ENCODE measurements at places on chromosomes 7 and 10.

DNA sequence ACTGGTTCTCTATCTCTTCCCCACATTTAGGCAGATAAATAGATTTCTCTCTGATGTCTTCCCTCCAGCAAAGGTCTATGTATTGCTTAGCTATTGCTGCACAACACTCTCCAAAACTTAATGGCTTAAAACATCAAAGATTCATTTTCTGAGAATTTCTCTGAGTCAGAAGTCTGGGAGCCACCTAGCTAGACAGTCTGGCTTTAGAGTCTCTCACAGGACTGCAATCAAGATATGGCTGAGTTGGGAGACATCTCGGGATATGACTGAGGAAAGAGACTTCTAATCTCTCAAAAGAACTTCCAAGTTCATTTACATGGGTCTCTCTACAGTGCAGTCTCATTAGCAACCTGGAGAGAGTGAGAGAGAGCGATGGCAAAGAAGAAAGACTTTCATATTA, 553.6 kb upstream of the GHITM start:
- no peaks in the 10 kb centered on the region for H3K27me3 ChIP-seq
- H3K27ac ChIP-seq = no peak overlapping the region
- peak; percentile 2 for DNase-seq
- H3K4me3 ChIP-seq = no peak overlapping the region
- H3K4me1 ChIP-seq = peaks cover 2% of the 10 kb centered on the region
- no peaks in the 10 kb centered on the region for H3K36me3 ChIP-seq

GRCh38 chr7:44368885-44369284, 43.5 kb upstream of the CAMK2B start:
- no peak overlapping the region for H3K4me3 ChIP-seq
- H3K36me3 ChIP-seq = no peaks in the 10 kb centered on the region
- H3K27me3 ChIP-seq = no peaks in the 10 kb centered on the region
- no peak overlapping the region for H3K27ac ChIP-seq
- no peak for DNase-seq

DNA sequence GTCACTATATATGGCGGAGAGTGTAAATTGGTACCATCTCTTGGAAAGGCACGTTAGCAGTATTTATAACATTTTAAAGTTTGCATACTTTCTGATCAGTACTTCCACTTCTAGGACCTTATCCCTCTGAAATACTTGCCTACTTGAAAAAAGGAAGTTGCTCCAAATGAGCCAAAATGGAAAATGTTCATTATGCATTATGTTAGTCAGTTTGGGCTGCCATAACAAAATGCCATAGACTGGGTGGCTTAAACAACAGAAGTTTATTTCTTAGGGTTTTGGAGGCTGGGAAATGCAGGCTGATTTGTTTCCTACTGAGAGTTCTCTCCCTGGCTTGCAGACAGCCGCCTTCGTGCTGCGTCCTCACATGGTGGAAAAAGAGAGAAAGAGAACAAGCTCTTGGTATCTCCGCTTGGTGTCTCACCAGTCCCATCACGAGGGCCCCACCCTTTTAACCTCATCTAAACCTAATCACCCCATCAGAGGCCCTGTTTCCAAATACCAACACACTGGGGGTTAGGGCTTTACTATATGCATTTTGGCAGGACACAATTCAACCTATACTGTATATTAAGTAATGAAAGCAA, 6.9 kb downstream of the SNX10 start:
- no peaks in the 10 kb centered on the region for H3K27me3 ChIP-seq
- H3K27ac ChIP-seq = no peak overlapping the region
- DNase-seq = no peak
- no peak overlapping the region for H3K4me3 ChIP-seq

DNA sequence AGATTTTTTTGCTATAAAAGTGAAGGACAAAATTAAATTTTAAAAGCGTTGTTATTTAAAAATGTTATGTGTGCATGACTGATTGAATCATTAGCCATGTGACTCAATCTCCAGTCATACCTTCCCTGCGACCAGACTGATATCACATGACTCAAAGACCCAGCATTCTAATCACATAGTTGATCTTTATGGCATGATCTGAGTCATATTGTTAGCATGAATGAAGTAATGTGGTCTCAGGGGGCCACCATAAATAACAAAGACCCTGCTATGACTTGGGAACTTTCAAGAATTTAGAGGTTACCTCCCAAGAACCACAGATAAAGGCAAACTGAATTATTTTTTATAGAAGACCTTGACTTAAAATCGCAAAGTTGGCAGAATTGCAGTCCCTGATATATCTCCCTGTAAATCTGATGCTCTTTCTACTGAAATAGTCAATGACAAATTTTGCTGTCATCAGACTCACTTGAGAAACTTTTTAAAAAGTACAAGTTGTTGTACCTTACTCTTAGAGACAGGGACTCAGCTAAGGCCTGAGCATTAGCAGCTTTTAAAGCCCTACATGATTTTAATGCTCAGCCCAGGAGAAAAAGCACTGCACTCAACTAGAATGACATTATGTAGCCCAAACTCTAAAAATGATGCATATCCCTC, 717.3 kb downstream of the XPNPEP1 start:
- H3K4me3 ChIP-seq = no peak overlapping the region
- no peaks in the 10 kb centered on the region for H3K27me3 ChIP-seq
- peak; percentile 80 for DNase-seq
- peaks cover 3% of the 10 kb centered on the region for H3K4me1 ChIP-seq
- peak overlapping the region; percentile 82 for H3K27ac ChIP-seq

- no peak overlapping the region for H3K27ac ChIP-seq
- no peak for DNase-seq
- H3K27me3 ChIP-seq = no peaks in the 10 kb centered on the region
- peaks cover 23% of the 10 kb centered on the region for H3K4me1 ChIP-seq
- H3K36me3 ChIP-seq = no peaks in the 10 kb centered on the region
These were observed 1.4 kb downstream of the CPA1 start for GRCh38 chr7:130381468-130382312.

DNA sequence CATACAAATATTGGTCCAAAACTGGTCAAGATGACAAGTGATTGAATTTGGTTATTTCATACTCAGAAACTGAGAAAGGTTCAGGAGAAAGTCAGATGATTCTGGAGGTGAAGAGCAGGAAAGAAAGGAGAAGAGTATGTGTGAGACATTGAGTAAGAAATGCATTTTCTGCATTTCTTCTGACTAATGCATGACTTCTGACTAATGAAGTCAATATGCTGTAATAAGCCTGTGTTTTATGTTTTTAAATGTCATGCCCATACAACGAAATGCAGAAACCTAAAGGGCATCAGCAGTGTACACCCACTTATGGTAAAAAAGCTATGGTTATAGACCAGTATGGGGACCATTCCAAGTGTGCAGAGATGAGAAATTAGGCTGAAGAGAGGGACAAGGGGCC, 1227.8 kb upstream of the SORCS1 start:
- DNase-seq = peak; percentile 25
- no peaks in the 10 kb centered on the region for H3K4me1 ChIP-seq
- no peak overlapping the region for H3K27ac ChIP-seq
- H3K27me3 ChIP-seq = no peaks in the 10 kb centered on the region
- peaks cover 4% of the 10 kb centered on the region for H3K36me3 ChIP-seq
- H3K4me3 ChIP-seq = no peak overlapping the region
